Right atrium auricular region (tissue), 2 donors: ENCODE measurements at places on chromosomes 13 and 19.

GRCh38 chr13:50780201-50781015 is 63.1 kb downstream of the DLEU7 start:
- no peak for DNase-seq

GRCh38 chr13:41418027-41418426 is 39.3 kb upstream of the RGCC start:
- DNase-seq, result no peak

DNA sequence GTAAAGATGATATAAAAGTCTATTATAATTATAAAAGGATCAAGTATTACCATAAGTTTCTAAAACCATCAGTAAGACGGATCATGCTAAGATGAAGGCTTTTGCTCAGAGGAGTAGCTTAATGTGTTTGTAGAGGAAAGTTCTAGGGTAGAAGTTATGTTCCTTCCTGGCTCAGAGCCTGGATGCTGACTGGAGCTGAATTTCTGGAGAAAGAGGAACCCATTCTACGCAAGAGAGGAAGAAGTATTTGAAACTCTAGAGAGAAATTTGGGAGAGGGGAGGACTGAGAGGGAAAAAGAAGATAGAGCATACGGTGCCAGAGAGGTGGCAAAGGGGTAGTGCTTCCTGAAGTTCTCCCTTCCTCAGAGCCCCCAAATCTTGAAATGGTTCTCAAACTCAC is 51.4 kb upstream of the SGCG start:
- no peak for DNase-seq

DNA sequence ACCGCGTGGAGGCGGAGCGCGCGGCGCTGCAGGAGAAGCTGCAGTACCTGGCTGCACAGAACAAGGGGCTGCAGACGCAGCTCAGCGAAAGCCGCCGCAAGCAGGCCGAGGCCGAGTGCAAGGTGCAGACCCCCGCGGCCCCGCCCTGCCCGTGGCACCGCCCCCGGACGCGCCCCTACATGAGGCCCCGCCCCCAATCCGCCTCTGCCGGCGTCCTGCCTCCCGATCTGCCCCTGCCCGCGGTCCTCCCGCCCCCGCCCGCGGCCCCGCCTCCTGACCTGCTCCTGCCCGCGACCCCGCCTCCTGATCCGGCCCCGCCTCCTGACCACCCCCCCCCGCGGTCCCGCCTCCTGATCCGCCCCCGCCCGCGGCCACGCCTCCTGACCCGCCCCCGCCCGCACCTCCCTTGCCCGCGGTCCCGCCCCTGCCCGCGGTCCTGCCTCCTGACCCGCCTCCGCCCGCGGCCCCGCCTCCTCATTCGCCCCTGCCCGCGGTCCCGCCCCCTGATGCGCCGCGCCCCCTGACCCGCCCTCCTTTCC is 11.7 kb downstream of the PRR36 start:
- DNase-seq, result no peak

- DNase-seq, result no peak
Observed at GRCh38 chr13:41568143-41568971, 111.0 kb downstream of the RGCC start.

DNA sequence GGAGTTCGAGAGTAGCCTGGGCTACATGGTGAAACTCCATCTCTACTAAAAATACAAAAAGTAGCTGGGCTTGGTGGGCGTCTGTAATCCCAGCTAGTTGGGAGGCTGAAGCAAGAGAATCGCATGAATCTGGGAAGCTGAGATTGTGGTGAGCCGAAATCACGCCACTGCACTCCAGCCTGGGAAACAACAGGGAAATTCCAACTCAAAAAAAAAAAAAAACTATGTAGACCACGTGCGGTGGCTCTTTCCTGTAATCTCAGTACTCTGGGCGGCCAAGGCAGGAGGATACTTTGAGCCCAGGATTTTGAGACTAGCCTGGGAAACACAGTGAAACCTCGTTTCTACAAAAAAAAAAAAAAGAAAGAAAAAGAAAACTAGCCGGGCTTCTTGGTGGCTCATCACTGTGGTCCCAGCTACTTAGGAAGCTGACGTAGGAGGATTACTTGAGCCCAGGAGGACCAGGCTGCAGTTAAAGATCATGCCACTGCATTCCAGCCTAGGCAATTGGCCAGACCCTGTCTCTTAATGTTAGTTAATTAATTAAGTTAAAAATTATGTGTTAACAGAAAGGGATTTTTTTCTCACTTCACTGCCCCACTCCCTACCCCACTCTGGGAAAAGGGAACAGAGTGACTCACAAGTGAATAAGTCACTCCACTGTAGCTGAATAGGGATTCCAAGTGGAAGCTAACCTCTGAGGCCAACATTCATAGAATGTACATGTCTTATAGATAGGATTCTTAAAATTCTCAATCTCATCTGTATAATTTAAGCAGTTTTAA is 2.2 kb downstream of the ZNF83 start:
- DNase-seq, result no peak

- no peak for DNase-seq
Observed at GRCh38 chr13:22108979-22109378, 438.1 kb downstream of the FGF9 start.

DNA sequence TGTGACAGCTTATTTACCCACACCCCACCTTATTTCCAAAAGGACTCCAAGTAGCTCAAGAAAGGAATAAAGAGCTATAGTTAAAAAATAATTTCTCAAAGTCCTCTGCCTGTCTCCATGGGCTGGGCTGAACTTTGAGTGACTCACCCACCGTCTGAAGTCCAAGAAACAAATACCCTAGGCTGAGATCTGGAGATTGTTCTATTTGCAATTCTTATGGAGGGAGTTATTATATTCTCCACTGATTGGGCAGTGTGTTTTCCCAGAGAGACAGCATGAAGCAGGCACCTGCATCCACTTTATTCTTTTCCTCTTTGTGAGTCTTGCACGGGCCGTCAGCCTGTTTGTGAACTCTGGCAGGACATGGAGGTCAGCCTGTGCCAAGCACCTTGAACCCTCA is 63.2 kb downstream of the SHISA2 start:
- DNase-seq, result no peak

- no peak for DNase-seq
Observed at GRCh38 chr13:94309997-94310855, 169.3 kb downstream of the DCT start.

DNA sequence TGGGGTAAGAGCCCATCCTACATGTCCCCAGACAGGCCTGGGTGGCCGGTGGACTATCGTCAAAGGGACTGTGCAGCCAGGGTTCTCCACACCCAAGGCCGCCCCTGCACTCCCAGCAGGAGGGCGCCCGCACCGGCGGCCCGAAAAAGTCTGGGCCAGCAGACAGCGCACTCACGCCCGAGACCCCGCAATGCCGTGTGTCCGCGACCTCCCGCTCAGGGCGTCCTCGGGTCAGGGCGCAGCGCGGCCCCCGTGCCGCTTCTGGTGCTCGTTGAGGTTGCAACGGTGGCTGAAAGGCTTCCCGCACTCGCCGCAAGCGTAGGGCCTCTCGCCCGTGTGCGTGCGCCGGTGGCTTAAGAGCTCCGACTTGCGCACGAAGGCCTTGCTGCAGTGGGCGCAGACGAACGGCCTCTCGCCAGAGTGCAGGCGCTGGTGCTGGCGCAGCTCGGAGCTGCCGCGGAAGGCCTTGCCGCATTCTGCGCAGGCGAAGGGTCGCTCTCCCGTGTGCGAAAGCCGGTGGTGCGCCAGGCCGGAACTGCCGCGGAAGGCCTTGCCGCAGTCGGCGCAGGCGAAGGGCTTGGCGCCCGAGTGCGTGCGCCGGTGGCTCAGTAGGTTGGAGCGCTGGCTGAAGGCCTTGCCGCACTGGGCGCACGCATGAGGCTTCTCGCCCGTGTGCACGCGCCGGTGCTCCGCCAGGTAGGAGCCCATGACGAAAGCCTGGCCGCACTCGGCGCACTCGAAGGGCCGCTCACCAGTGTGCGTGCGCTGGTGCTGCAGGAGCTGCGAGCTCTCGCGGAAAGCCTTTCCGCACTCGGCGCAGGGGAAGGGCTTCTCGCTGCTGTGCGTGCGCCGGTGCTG is 2.8 kb upstream of the A1BG start:
- no peak for DNase-seq

- DNase-seq, result no peak
Observed at GRCh38 chr13:21703846-21704245, 33.0 kb downstream of the FGF9 start.

DNA sequence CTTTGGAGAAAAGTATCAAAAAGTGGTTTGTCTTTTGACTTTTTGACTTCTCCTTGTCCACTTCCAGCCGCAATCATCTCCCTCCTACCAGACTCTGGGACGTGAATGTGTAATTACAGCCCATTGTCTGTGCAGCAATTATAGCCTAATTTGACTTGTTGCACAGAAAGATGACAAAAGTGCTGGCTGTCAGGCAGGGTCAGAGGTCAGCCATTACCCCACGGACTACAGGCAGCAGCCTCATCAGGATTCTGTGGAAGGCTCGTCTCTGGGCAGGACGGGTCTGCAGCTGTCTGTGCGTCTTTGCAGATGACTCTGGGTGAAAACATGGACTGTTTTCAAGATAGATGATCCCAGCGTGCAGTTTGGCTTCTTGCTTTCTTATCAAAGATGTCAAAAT is 102.2 kb upstream of the EDNRB start:
- no peak for DNase-seq

- no peak for DNase-seq
Observed at GRCh38 chr13:46759846-46760245, 37.1 kb downstream of the ESD start.

DNA sequence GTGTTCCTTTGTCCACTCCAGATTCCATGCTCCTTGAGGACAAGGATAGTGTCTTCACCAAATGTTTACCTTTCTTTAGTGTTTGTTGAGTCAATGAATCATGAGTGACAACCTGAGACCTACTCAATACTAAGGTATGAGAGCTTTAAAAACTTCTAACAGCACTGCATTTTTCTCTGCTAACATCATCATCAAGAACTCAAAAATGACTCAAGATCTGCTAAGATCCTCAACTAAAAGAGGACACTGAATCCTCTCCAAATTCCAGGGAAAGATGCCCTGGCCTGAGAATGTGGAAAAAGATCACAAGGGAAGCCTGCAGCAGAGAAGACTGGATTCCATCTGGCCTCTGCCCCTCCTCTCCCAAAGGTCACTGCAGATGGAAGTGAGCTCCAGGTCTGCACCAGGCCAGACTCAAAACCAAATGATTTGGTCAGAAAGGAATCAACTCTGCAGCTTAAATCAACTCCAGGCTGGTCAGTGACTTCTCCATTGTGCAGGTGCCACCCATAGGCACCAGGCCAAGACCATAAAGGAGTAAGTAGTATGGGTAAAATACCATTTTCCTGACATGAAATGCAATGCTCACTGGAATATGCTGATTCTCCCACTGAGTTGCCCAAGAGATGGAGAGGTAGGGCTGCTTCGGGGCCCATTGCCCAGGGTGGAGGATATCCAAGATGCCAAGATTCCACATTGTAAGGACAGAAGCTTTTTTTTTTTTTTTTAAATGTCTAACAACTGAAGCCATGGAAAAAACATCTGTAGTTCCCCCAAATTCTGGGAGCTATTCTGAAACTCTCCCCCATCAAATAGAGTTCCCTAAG is 89.5 kb upstream of the DOCK9 start:
- DNase-seq, result no peak

DNA sequence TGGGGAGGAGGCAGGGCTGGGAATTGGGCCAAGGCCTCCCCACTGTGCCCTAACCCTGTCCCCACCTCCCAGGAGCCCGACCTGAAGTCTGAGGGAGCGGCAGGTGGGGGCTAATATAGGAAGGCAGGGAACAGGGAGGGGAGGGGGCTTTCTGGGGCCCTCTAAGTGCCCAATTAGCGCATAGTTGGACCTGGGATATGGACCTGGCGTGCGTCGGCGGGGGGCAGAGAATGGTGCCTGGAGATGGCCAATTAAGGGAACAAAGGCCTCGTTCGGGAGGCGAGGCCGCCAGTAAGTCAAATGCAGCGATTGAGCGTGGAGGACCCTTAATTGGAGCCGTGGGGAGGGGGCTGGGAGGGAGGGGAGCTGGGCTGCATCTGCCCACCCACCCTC is at the start of gene C19orf85:
C19orf85 (minus strand) TSS at position 90 of the 393 bp plus-strand sequence. CDS start 197 bp downstream, outside the sequence.
- DNase-seq, result no peak

DNA sequence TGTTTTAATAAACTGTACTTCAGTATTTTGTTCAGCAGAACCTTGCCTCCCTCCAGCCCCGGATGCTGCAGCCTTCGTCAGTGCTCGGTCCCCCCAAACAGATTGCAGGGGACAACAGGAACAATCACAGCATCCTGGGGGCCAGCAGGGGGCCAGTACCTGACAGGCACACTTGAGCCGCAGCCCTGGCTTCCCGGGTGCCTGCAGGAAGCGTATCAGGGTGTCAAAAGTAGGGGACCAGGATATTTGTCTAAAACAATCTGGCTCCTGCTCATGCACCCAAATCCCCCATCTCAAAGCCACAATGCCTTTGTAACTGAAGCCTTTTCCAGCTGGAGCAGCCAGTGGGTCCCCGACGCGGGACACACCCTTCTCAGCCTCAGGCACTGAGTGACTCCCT is 167.5 kb upstream of the TSHZ3 start:
- DNase-seq, result peak; percentile 7

- DNase-seq, result no peak
Observed at GRCh38 chr13:113863524-113864272, at the start of gene GAS6. GAS6 (minus strand) TSS chr13:113864076; CDS start chr13:113863920, 156 bp downstream.

DNA sequence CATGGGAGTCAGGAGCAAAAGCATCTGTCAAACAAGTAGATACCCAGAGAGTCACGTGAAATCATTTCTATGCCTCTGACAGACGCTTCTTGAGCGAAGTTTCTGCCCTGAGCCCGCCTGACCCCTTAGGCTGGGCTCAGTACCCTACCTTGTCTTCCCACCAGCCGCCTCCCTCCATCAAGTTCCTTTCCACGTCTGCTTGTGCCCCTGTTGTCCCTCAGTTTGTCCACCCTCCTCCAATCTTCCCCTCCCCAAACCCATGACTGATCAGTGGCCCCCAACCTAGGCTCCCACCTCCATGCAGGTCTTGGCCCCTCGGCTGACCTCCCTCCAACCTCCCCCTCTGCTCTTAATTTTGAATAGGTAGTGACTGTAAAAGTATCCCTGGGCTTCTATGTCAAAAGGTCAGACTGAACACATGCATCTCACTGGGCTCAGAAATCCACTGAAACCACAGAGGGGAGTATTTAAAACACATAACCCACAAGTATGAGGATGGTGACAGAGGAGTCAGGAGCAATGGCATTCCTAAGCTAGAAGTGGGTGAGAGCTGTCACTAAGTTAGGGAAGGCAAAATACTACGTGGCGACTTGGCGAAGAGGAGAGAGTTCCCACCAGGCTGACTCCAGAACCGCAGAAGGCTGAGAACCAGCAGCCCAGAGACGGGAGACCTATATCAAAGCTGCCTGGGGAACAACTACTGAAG is 1.7 kb upstream of the ZNF446 start:
- DNase-seq, result no peak

GRCh38 chr13:62710787-62711186 is 1295.1 kb upstream of the PCDH20 start:
- DNase-seq, result no peak

GRCh38 chr19:10334588-10335351 is 1.4 kb upstream of the RAVER1 start:
- DNase-seq, result peak; percentile 97

GRCh38 chr13:44294876-44295275 is 78.7 kb upstream of the SERP2 start:
- no peak for DNase-seq

DNA sequence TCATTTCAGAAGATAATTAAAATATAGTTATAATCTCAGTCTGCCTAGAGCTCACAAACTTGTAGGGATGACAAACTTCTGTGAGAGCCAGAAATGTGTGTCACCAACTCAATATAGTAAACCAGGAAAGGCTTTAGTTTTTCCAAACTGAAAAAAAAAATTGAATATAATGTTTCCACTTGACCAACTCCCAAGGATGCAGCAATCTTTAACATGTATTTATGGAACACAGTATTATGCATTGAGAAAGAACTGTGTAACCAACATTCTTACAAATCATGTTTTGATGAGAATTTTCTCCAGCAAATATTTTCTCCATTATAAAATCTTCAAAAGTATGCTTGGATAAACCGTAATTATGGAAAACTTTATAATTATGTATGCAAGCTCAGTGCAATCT is 50.1 kb upstream of the KLF12 start:
- DNase-seq, result no peak
